Right lobe of liver (tissue), 6 donors: ENCODE measurements at places on chromosomes 7 and 10.

- no peak for DNase-seq
- H3K36me3 ChIP-seq, result peaks cover 4% of the 10 kb centered on the region
- H3K27ac ChIP-seq, result no peak overlapping the region
- H3K27me3 ChIP-seq, result no peaks in the 10 kb centered on the region
- H3K4me3 ChIP-seq, result no peak overlapping the region
Observed at GRCh38 chr7:91876391-91877133, 3.9 kb downstream of the MTERF1 start.

GRCh38 chr7:128310499-128310898, 33.2 kb downstream of the RBM28 start:
- no peaks in the 10 kb centered on the region for H3K4me1 ChIP-seq
- no peak for DNase-seq
- H3K27me3 ChIP-seq, result no peaks in the 10 kb centered on the region

DNA sequence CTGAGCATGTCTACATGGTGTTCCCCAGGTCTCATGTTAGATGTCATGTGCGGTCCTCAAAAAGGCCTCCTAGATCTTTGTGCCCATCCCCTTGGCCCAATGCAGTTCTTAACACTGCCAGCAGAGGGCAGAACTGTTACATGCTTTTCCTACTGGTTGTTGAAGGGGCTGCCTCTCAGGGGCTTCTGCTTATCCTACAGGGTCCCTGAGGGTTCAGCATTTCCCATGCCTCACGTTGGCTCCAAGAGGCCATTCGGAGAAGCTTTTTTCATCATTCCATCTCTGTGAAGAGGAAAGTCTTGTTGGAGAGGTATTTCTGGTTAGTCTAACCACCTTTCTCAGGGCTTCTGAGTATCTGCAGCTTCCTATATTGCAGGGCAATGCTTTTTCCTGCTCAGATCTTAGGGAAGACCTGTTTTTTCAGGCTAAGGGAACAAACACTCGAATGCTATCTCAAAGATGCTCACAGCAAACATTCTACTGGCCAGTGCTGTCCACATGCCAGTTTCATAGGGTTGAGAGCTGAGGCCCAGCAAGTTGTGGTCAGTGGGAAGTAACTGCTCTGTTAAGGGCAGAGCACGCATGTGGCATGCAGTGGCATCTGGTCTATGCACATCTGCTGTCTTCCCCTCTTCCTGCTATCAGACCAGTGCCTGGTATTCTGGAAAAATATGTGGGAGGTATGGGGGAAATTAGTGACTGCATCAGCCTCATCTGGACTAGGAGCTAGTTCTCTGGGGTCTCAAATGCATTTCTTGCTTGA, 31.5 kb downstream of the MBL2 start:
- H3K27me3 ChIP-seq, result no peaks in the 10 kb centered on the region
- H3K4me1 ChIP-seq, result no peaks in the 10 kb centered on the region
- no peaks in the 10 kb centered on the region for H3K36me3 ChIP-seq
- no peak for DNase-seq
- no peak overlapping the region for H3K27ac ChIP-seq

DNA sequence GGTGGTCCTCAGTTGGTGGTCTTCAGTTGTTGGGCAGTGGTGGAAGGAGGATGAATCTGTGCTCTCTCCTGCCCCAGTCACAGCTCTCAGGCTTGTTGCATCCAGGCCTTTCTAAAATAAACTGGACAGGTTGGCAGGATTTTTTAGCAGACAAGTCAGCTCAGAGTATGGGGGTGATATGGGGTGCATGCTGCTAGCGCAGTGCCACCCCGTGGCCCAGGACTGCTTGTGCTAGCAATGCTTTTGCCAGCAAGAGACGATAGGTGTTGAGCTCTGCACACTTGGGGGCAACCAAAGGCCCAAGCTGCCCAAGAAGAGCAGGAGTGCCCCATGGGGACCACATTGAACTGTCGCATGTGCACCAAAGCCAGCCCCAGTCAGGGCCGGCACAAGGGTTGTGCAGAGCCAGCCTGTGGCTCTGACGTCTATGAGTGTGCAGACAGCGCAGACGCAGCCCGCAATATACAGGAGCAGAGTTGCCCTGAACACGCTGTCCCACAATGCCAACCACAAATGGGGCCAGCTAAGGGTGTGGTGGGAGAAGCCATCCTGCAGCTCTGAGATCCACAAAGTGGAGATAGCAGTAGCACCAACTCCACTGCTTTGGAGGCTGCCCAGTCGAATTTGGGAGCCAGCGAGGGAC, 49.8 kb upstream of the PDSS1 start:
- no peak overlapping the region for H3K27ac ChIP-seq
- H3K4me3 ChIP-seq, result no peak overlapping the region
- H3K27me3 ChIP-seq, result no peaks in the 10 kb centered on the region
- no peak for DNase-seq
- no peaks in the 10 kb centered on the region for H3K36me3 ChIP-seq

DNA sequence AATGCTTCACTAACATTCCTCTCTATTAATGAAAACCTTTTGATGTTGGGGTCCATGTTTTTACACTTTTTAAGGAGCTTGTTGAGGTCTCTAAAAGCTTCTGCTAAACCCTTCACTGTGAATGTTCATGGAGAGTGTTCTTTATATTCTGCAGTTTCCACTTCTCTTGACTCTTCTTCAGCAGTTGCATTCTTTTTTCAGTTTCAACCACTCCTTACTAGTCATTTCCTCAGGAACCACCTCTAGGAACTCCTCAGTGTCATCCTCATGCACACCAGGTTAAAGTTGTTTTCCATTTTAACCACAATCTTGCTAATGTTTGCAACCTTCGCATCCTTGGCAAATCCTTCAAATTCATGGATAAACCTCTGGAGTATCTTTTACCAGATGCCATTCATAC, 821.6 kb downstream of the ANKRD7 start:
- no peaks in the 10 kb centered on the region for H3K4me1 ChIP-seq
- no peak overlapping the region for H3K27ac ChIP-seq
- no peaks in the 10 kb centered on the region for H3K36me3 ChIP-seq
- H3K27me3 ChIP-seq, result peaks cover 2% of the 10 kb centered on the region
- H3K4me3 ChIP-seq, result no peak overlapping the region

DNA sequence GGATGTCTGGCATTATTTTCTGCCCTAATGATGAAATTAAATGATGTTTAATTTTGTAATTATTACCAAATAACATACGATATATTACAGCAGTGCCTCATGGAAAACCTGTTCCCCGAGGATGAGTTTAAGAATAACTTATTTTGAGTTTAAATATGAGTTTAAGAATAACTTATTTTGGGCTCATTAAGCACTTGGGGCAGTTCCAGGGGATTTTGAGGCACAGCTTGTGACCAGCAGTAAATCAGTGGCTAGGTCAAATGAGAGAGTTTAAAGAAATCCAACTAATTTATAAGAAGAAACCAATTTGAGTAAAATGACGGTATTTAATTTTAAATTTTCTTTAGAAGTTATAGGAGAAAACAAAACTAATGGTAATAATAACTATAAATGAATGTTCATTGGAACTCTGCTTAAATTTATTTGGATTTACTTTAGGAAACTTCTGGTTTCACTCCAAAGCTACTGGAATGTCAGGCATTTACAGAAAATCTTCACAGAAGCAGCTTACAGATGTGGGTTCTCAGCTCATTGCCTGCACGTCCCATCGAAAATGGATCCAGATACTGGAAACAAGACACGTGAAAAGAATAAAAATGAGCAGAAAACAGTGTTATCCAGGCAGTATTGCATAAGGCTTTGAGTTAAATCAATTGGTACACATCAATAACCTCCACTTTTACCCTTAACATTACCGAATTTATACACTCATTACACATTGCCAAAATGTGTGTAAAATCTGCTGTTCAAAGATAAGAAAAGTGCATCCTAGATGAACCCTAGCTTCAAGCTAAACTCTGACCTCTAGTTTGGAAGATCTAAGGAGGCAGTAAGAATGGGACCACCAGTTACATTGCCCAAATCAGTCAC, 784.5 kb upstream of the IGFBP3 start:
- no peak overlapping the region for H3K4me3 ChIP-seq
- H3K27ac ChIP-seq, result no peak overlapping the region
- no peaks in the 10 kb centered on the region for H3K27me3 ChIP-seq
- DNase-seq, result no peak

- no peak overlapping the region for H3K27ac ChIP-seq
- no peaks in the 10 kb centered on the region for H3K36me3 ChIP-seq
- no peak overlapping the region for H3K4me3 ChIP-seq
- no peaks in the 10 kb centered on the region for H3K4me1 ChIP-seq
- no peaks in the 10 kb centered on the region for H3K27me3 ChIP-seq
Observed at GRCh38 chr7:69996121-69996520, 397.8 kb downstream of the AUTS2 start.

- H3K36me3 ChIP-seq, result peaks cover 6% of the 10 kb centered on the region
- no peak overlapping the region for H3K27ac ChIP-seq
Observed at GRCh38 chr10:110115784-110116520, 91.5 kb upstream of the MXI1 start.

DNA sequence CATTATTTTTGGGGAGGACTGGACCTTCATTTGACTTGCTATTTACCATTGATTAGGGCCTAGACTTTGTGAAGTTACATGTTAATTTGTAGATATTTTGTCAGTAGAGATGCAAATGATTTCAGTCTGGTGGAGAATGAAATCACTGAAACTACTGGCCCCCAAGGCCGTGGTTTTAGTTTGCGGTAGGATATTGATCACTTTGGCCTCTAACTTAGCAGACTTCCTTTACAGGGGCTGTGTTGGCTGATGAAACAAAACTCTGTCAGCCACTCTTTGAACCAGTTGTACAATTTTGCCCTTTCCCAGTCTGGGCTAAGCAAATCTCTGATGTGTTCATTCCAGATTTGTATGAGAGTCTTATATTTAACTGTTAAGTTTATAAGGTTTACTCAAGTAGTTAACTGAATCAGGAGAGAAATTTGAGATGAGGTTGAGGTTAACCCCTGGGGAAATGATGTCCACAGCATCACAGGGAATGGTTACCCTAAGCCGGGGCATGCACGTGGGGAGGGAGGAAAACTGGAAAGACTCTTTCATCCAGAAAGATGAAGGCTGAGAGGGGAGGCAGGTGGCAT, 105.7 kb upstream of the INSIG1 start:
- no peaks in the 10 kb centered on the region for H3K27me3 ChIP-seq
- H3K36me3 ChIP-seq, result no peaks in the 10 kb centered on the region
- DNase-seq, result no peak
- H3K4me1 ChIP-seq, result no peaks in the 10 kb centered on the region
- no peak overlapping the region for H3K27ac ChIP-seq

- no peak overlapping the region for H3K27ac ChIP-seq
- no peak for DNase-seq
- no peaks in the 10 kb centered on the region for H3K36me3 ChIP-seq
- no peak overlapping the region for H3K4me3 ChIP-seq
- H3K4me1 ChIP-seq, result no peaks in the 10 kb centered on the region
Observed at GRCh38 chr10:36556468-36556867, 568.9 kb upstream of the ANKRD30A start.

DNA sequence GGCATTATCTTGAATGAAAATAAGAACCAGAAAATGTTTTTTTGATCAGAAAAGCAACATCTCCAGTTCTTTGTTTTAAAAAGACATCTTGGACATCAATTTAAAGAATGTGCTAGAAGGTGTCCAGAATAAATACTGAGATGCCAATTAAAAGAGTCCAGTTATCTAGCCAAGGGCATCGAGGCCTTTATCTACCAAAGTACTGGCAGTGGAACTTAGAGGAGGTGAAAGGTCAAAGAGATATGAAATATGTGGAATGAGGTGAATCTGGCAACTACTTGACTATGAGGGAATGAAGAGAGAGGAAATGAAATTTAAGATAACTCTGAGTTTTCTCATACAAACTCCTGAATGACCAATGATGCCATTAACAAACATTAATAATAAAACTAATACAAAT, 154.3 kb upstream of the GNAI1 start:
- no peak for DNase-seq
- no peak overlapping the region for H3K27ac ChIP-seq
- H3K36me3 ChIP-seq, result no peaks in the 10 kb centered on the region
- no peak overlapping the region for H3K4me3 ChIP-seq

GRCh38 chr7:150970424-150970823, 7.7 kb downstream of the KCNH2 start:
- DNase-seq, result no peak
- peaks cover 8% of the 10 kb centered on the region for H3K27me3 ChIP-seq
- no peak overlapping the region for H3K4me3 ChIP-seq
- no peak overlapping the region for H3K27ac ChIP-seq
- no peaks in the 10 kb centered on the region for H3K36me3 ChIP-seq

GRCh38 chr10:110409926-110410325, 87.8 kb upstream of the DUSP5 start:
- H3K4me1 ChIP-seq, result peaks cover 13% of the 10 kb centered on the region
- H3K27ac ChIP-seq, result no peak overlapping the region
- H3K4me3 ChIP-seq, result no peak overlapping the region
- DNase-seq, result no peak
- no peaks in the 10 kb centered on the region for H3K36me3 ChIP-seq

- no peaks in the 10 kb centered on the region for H3K36me3 ChIP-seq
- DNase-seq, result no peak
- H3K27me3 ChIP-seq, result no peaks in the 10 kb centered on the region
Observed at GRCh38 chr7:123823898-123824753, 20.8 kb upstream of the HYAL4 start.

DNA sequence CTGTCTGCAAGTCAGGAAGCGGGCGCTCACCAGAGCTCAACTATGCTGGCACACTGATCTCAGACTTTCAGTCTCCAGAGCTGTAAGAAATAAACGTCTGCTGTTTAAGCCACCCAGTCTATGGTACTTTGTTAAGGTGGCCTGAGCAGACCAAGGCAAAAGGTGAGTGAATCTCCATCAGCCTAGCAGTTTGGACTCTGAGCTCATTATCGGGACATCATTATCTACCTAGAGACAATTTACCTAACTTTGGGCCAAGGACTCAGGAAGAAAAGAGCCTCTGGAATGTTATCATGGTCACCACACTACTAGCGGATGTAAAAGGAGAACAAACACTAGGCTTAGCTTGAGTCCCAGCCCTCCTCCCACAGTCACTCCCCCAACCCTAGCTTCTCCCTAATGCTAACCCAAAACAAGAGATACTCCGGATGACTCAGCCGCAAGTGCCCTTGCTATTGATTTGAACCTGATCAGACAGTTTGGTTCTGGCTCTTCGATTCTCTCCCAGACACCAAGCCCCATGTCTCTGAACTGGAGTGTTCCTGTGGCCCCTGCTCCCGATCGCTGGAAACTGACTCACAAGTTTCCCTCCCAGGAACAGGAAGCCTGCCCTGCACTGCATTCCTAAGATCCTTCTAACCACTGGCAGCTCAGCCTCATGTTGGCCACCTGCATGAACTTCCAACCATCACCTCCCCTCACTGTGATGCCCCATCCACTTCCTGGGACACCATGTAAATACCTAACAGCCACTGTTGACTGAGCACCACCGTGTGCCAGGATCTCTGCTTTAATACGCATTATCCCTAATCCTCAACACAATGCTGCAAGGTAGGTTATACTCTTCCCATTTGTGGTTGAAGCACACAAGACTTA, 34.5 kb downstream of the CREB3L2 start:
- H3K4me1 ChIP-seq, result no peaks in the 10 kb centered on the region
- no peak for DNase-seq
- no peak overlapping the region for H3K27ac ChIP-seq
- no peaks in the 10 kb centered on the region for H3K27me3 ChIP-seq
